ENCODE measurements at places on chromosomes 6 and 20.

GRCh38 chr6:74585753-74586152, 620.1 kb downstream of the COL12A1 start:
- no peak overlapping the region for H3K27ac ChIP-seq
- no peak overlapping the region for H3K4me3 ChIP-seq
- DNase-seq = no peak
- H3K4me1 ChIP-seq = no peaks in the 10 kb centered on the region
- H3K27me3 ChIP-seq = no peaks in the 10 kb centered on the region
- H3K36me3 ChIP-seq = no peaks in the 10 kb centered on the region

GRCh38 chr6:83114164-83114563, 46.7 kb downstream of the DOP1A start:
- no peaks in the 10 kb centered on the region for H3K27me3 ChIP-seq
- H3K4me3 ChIP-seq = no peak overlapping the region
- H3K4me1 ChIP-seq = no peaks in the 10 kb centered on the region
- no peak overlapping the region for H3K27ac ChIP-seq
- no peak for DNase-seq

GRCh38 chr6:125098253-125098652, 55.3 kb upstream of the TPD52L1 start:
- H3K36me3 ChIP-seq = no peaks in the 10 kb centered on the region
- no peak overlapping the region for H3K4me3 ChIP-seq
- H3K27ac ChIP-seq = no peak overlapping the region
- H3K27me3 ChIP-seq = peaks cover 24% of the 10 kb centered on the region
- peaks cover 2% of the 10 kb centered on the region for H3K4me1 ChIP-seq

DNA sequence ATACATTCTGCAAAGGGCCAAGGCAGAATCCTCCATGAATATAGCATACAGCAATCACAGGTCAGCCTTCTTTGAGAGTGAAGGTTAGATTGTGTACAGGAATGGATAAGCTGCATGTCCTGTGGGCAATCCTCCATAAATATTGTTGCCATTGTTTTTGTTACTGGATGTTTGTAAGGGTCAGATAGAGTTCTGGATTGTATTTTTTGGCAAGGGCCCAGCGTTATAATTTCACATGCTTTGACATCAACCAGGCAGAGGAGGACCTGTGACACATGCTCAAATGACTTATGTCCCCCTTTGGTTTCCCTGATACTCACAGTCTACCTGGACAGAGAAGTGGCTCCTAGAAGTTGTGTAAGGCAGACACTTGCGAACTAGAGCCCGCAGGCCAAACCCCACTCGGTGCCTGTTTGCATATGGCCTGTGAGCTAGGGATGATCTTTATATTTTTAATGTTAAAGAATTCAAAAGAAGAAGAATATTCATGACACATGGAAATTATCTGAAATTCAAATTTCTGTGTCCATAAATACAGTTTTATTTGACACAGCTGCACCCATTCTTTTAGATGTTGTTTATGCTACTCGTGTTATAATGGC, 5.4 kb downstream of the LY86 start:
- peaks cover 61% of the 10 kb centered on the region for H3K36me3 ChIP-seq
- H3K27me3 ChIP-seq = no peaks in the 10 kb centered on the region
- H3K4me1 ChIP-seq = peaks cover 69% of the 10 kb centered on the region
- no peak for DNase-seq

- H3K27ac ChIP-seq = peak overlapping the region; percentile 24
- H3K4me3 ChIP-seq = no peak overlapping the region
- DNase-seq = no peak
- no peaks in the 10 kb centered on the region for H3K27me3 ChIP-seq
- peaks cover 18% of the 10 kb centered on the region for H3K4me1 ChIP-seq
Observed at GRCh38 chr20:62025832-62026563, 39.7 kb downstream of the TAF4 start.

DNA sequence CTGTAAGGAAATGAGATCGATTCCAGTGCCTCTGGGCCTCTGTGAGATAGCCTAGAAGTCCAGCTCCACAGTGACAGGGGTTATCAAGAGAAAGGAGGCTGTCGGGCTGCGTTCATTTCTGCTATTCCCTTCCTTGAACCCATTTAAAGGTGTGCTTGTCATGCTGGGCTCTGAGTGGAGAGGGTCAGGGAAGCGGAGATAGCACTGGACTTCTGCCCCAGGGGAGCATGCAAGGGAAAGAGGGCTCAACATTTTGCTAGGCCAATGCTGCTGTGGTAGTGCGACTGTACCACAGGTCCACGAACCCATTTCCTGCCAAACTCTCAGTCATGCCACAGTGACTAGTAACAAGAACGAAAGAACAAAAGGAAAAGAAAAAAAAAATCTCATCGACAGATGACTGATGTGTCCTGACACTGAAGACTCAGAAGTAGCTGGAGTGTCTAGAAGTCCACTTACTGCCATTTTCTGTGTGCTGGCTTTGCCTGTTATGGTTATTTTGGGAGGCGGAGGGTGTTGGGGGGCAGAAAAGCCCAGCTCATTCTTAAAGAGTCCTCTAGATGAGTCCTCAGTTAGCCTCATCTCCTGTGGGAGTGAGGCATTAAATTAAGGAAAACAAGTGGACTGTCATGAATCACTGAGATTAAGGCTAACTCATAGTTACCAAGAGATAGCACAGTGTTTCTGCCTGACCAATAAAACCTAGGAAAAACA, 8.1 kb downstream of the NEDD9 start:
- peaks cover 70% of the 10 kb centered on the region for H3K4me1 ChIP-seq
- peak; percentile 58 for DNase-seq

GRCh38 chr6:15874821-15875220, 212.0 kb upstream of the DTNBP1 start:
- no peaks in the 10 kb centered on the region for H3K4me1 ChIP-seq
- no peak overlapping the region for H3K4me3 ChIP-seq
- H3K27me3 ChIP-seq = peaks cover 22% of the 10 kb centered on the region
- no peak overlapping the region for H3K27ac ChIP-seq
- H3K36me3 ChIP-seq = no peaks in the 10 kb centered on the region

- H3K4me1 ChIP-seq = peaks cover 12% of the 10 kb centered on the region
- peak overlapping the region; percentile 24 for H3K27ac ChIP-seq
- H3K4me3 ChIP-seq = no peak overlapping the region
- peaks cover 24% of the 10 kb centered on the region for H3K36me3 ChIP-seq
- H3K27me3 ChIP-seq = no peaks in the 10 kb centered on the region
Observed at GRCh38 chr6:158626360-158627167, 18.0 kb downstream of the DYNLT1 start.

- H3K27ac ChIP-seq = no peak overlapping the region
- no peak for DNase-seq
- H3K4me3 ChIP-seq = no peak overlapping the region
- H3K36me3 ChIP-seq = no peaks in the 10 kb centered on the region
- H3K27me3 ChIP-seq = peaks cover 33% of the 10 kb centered on the region
Observed at GRCh38 chr6:131769385-131770141, 38.3 kb upstream of the ENPP1 start.

GRCh38 chr6:3296078-3296477, 37.3 kb downstream of the PSMG4 start:
- no peaks in the 10 kb centered on the region for H3K27me3 ChIP-seq
- no peaks in the 10 kb centered on the region for H3K4me1 ChIP-seq
- no peak overlapping the region for H3K27ac ChIP-seq
- H3K4me3 ChIP-seq = no peak overlapping the region

GRCh38 chr20:50726955-50727791, 4.2 kb upstream of the PARD6B start:
- peaks cover 3% of the 10 kb centered on the region for H3K4me1 ChIP-seq
- H3K4me3 ChIP-seq = no peak overlapping the region
- H3K36me3 ChIP-seq = peaks cover 1% of the 10 kb centered on the region
- DNase-seq = no peak

DNA sequence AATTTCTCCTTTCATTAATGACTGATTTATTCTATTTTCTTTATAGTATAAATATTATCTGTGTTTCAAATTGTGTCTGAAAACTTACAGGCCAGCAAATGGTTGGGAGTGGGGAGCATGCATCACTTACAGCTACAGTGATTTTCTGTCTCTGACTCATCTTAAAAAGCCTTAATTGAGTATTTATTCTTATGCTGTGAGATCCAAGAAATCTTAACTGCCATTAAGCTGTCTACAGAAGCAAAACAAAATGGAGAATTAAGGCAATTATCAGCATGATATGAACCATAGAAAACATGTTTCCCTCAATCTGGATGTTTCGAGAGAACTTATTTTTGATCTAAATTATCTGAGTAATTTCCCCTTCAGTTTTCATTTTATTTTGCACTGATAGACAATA, 831.2 kb downstream of the KIF16B start:
- no peaks in the 10 kb centered on the region for H3K4me1 ChIP-seq
- H3K36me3 ChIP-seq = no peaks in the 10 kb centered on the region
- no peak overlapping the region for H3K4me3 ChIP-seq
- no peak for DNase-seq
- no peak overlapping the region for H3K27ac ChIP-seq
- no peaks in the 10 kb centered on the region for H3K27me3 ChIP-seq

DNA sequence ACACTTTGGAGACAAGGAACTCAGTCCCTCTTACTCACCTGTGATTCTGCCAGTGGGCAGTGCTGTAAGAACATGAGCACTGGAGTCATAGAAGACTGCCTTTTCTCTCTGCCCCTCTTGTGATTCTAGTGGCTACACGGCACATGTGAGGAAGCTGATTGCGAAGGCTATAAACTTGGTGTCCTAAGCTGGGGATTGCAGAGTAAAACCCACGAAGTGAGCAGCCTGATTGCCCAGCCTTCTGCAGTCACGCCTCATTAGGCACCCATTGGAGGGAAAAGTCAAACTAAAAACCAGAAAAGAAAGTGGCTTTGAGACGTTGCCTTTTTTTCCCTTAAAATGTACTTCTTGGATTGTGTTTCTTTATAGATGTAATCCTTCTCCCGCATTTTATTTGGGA, 748.4 kb upstream of the CHD6 start:
- H3K4me1 ChIP-seq = no peaks in the 10 kb centered on the region
- no peak for DNase-seq
- H3K4me3 ChIP-seq = no peak overlapping the region
- H3K27me3 ChIP-seq = no peaks in the 10 kb centered on the region
- no peaks in the 10 kb centered on the region for H3K36me3 ChIP-seq

DNA sequence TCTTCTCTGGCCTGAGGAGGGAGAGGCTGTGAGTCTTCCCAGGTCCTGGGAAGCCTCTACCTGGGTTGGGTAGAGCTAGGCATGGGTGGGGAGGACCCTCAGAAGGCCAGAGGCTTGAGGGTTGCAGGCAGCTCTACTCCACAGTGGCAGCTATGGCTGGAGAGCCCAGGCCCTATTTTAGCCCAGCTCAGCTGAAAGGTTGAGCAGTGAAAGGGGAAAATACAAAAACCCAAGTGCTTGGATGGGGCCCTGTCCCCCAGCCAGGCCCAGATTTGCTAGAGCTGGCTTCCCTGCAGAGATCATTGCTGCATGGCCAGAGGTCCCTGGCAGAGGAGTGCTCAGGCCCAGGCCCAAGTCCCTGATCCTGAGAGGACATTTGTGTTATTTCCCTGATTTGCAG, 45.7 kb downstream of the SUN5 start:
- peaks cover 18% of the 10 kb centered on the region for H3K4me1 ChIP-seq
- H3K27me3 ChIP-seq = no peaks in the 10 kb centered on the region
- peaks cover 10% of the 10 kb centered on the region for H3K36me3 ChIP-seq
- no peak for DNase-seq
- no peak overlapping the region for H3K27ac ChIP-seq

GRCh38 chr6:6758915-6759654, 170.6 kb downstream of the LY86 start:
- H3K27ac ChIP-seq = no peak overlapping the region
- H3K36me3 ChIP-seq = no peaks in the 10 kb centered on the region
- H3K4me1 ChIP-seq = peaks cover 1% of the 10 kb centered on the region

DNA sequence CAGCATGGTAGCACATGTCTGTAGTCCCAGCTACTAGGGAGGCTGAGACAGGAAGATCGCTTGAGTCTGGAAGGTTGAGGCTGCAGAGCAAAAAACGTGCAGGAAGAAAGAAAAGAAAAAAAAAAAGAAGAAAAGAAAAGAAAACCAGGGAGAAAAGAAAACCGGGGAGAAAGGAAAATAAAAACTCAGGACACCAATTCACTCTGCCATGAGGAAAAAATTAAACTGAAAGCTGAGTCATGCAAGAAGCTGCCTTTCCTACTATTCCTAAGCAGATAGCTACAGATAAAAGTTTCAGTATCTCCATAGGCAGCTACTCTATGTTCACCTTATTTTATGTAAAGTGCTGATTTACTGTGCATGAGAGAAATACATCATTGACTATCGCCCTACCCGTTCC, 10.5 kb downstream of the PTGIS start:
- no peak overlapping the region for H3K27ac ChIP-seq
- H3K27me3 ChIP-seq = peaks cover 73% of the 10 kb centered on the region
- peaks cover 4% of the 10 kb centered on the region for H3K36me3 ChIP-seq
- DNase-seq = no peak
- no peak overlapping the region for H3K4me3 ChIP-seq

GRCh38 chr6:45462190-45463134, 84.7 kb upstream of the SUPT3H start:
- H3K27ac ChIP-seq = no peak overlapping the region
- H3K4me1 ChIP-seq = peaks cover 1% of the 10 kb centered on the region
- DNase-seq = no peak
- H3K4me3 ChIP-seq = no peak overlapping the region

DNA sequence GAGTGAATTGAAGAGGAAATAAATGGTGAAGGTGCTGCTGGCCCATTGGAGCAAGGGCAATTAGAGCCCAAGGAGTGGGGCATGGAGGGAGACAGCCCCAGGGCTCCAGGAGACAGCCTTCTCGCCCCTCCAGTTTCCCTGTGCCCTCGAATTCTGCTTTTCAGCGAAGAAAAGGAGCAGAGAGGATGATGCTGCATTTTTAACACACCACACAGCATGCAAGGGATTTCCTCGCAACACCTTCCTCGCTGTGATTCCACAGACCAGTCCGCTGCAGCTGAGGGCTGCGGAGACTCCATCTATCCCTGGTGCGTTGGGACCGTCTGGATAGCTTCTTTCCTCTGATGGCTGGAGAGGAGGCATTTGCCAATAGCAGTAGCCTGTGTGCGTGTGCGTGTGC, 41.7 kb downstream of the PTCHD4 start:
- no peaks in the 10 kb centered on the region for H3K36me3 ChIP-seq
- H3K4me1 ChIP-seq = no peaks in the 10 kb centered on the region
- no peak overlapping the region for H3K4me3 ChIP-seq
- no peak for DNase-seq
- no peak overlapping the region for H3K27ac ChIP-seq

GRCh38 chr20:5539691-5540090, 210.5 kb upstream of the SHLD1 start:
- DNase-seq = no peak
- peaks cover 2% of the 10 kb centered on the region for H3K4me1 ChIP-seq
- H3K36me3 ChIP-seq = peaks cover 14% of the 10 kb centered on the region

DNA sequence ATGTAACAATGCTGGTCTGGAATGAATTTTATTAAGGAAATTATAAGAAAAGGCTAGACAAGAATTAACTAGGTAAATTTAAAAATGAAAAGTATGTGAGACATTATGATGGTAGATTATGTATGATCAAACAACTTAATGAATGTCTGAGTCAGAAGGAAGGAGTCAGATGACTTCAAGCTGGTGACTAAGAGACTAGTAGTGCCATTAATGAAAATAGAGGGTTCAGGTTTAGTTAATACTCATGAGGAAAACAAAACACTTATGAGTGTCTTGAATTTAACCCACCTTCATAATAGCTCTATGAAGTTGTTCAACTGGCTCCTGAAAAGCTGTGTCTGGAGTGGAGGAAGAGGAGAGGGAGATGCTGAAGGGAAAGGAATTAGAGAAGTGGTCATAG, 256.3 kb downstream of the ADGRB3 start:
- no peaks in the 10 kb centered on the region for H3K4me1 ChIP-seq
- no peak overlapping the region for H3K27ac ChIP-seq
- H3K36me3 ChIP-seq = no peaks in the 10 kb centered on the region
- H3K27me3 ChIP-seq = no peaks in the 10 kb centered on the region
- no peak for DNase-seq

GRCh38 chr6:32664827-32665362, 1.6 kb downstream of the HLA-DQB1 start:
- H3K4me3 ChIP-seq = peak overlapping the region; percentile 76
- peaks cover 13% of the 10 kb centered on the region for H3K36me3 ChIP-seq
- peak overlapping the region; percentile 53 for H3K27ac ChIP-seq
- peaks cover 25% of the 10 kb centered on the region for H3K4me1 ChIP-seq
- H3K27me3 ChIP-seq = peaks cover 31% of the 10 kb centered on the region
- DNase-seq = peak; percentile 55
